ENCODE measurements at places on chromosomes 7 and 10.

DNA sequence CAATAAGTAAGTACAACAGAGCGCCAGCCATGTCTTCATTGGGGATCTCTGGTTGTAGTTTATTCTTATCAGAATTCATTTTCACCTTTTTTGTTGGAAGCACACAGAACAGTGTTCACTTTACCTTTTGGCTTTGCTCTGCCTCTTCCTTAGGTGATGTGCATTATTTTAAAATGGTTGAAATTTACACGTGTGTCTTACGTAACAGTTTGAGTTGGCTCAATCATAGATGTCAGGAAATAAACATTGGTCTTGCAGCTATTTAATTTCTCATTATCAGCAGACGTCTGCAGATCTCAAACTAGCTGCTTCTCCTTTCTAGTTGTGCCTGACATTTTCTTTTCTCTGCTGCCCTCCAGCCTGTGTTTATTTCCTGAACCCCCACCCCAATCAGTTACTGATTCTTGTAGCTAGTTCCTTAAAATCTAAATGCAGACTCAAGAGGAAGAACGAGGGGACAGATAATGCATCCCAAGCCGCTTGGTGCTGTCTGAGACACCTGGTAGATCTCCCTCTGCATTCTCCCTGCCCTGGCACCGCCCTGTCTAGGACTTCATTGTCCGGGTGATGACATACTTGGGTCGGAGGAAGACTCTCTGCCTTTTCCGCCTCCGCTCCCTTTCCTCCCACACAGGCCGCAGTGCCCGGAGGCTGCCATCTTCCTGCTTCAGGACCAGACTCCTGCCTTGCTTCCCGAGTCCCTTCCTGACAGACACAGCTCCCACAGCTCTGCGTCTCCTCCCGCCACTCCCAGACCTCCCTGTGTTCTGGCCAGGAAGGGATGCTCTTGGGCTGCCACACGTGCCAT lies 108.2 kb downstream of the ANKRD61 start:
- DNase-seq, result no peak

DNA sequence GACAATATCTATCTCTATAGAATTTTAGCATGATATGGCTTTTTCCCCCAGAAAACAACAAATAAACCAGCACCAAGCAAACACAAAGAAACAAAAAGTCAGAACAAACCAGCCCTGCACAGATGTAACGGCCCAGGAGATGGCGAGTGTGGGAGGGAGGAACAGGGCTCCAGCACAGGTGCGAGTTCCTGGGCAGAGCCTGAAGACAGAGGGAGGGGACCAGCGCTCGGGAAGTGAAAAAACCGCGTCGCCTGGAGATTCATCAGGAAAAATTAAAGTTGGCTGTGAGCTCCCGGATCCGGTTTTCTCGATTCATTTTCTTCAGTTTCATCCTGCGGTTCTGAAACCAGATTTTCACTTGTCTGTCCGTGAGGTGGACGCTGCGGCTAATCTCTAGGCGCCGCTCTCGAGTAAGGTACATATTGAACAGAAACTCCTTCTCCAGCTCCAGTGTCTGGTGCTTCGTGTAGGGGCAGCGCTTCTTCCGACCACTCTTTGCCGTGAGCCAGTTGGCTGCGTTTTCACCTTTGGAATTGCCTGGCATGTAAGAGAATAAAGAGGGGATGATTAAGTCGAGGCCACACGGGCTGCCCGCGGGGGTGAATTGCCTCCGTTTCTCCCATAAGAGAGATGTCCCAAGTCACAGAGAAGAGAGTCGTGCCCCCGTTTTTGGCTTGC lies 2.3 kb downstream of the HOXA10 start:
- DNase-seq, result no peak

GRCh38 chr10:86522510-86522855 lies 891 bp upstream of the WAPL start:
- no peak for DNase-seq

GRCh38 chr7:80726666-80727065 lies 88.2 kb downstream of the CD36 start:
- DNase-seq, result no peak

DNA sequence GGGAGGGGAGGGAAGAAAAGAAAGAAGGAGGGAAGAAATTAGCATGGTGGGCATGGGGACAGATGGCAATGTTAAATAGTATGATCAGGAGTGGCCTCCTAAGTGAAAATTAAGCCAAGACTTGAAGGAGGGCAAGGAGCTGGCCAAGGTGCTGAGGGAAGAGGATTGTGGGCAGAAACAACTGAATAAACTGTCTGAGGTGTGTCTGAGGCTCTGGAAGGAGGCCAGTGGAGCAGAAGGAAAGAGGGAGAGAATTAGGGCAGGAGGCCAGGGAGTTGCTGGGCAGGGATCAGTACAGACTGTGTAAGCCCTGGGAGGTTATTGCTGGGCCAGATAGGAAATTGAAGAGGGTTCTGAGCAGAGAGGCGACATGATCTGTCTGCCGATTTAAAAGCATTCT lies 40.6 kb upstream of the VKORC1L1 start:
- no peak for DNase-seq

- no peak for DNase-seq
These were observed 119.2 kb downstream of the ADCYAP1R1 start for GRCh38 chr7:31171216-31171785.

DNA sequence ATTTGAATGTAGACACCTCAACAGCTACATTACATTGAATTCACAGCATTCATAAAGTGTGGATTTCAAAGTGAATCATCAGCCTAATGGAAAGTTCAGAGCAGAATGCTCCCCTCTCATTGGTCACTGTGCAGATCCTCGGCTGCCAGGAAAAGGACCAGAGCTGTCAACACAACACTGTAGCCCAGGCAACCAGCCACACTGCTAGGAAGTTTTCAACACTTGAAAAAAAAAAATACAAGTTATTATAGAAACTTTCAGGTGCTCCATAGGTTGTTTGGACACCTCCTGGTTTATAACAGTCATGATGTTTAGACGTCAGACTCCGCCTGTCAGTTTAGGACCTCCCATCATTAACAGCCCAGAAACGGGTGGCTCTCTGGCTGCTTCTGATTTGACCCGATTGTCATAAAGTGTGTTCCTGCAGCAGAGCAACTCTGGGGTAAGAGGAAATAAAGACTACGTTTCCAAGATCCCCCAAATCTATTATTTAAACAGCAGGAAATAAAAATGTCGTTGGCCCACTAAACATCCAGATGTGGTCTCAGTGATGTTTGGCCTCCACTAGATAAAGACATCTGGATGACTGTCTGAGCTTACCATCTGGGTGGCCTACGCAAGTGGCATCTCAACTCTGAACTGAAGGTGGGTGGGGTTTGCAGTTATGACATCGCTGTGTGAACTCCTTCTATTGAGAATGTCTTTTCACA lies 117.4 kb downstream of the CABCOCO1 start:
- DNase-seq, result no peak

DNA sequence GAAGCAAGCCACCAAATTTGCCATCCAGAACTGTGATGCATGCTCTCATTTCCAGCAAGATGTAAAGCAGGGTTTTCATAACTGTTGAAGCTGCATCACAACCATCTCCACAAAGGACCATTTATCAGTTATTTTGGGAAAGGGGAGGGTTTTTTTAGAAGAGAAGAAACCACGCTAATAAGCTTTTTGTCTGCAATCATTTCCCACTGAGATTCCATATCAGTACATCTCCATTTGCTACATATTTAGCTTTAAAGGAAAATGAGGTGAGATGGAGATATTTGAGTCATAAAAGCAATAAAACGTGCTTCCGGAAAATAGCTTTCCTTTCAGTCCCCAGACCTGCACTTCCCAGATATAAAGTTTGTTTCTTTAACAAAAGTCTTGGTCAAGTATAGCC lies 258.2 kb downstream of the FRMD4A start:
- no peak for DNase-seq

- no peak for DNase-seq
These were observed 54.6 kb downstream of the HACD1 start for GRCh38 chr10:17562614-17563013.

DNA sequence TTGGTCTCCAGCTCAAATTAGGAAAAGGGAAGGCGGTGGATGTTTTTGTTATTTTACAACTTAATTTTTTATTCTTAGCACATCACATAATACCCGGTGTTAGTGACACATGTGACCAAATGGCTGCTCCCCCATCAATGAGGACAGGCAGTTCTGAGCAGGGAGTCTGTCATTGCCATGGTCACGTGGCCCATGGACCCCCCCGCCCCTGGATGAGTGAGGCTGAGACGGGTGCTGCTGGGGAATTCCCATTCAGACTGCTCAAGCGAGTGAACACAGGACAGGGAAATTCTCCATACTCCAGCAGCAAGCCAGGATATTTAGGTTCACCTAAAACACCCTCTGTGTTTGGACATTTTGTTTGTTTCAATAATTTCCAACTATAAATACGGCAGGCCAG lies 34.7 kb upstream of the SLC35B4 start:
- DNase-seq, result no peak
